Pons (tissue), 1 donor: ENCODE measurements at places on chromosomes 3 and 15.
A peak's percentile ranks its signal among the peaks of the same experiment; 100 is the strongest.

GRCh38 chr15:67882487-67883233, 42.8 kb upstream of the RNU6-1 start:
- peak; percentile 68 for DNase-seq

DNA sequence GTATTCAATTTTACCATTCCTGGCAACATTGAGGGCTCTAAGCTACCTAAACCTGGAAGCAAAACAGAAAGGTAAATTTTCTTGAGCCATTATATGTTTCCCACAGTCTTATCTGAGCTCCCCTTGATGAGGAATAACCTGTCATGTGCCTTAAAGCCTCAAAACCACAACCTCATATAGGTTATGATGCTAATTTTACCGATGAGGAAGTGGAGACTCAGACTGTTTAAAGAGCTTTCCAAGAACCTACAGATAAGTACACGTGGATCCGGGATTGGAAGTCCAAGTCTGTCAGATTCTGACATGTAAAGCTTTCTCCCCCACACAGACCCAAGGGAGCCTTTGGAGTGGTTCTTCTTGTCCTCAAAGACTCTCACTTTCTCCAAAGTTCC, 140.5 kb downstream of the SEMA6D start:
- no peak for DNase-seq

GRCh38 chr3:119098619-119099222, 47.2 kb upstream of the TEX55 start:
- DNase-seq, result peak; percentile 55

DNA sequence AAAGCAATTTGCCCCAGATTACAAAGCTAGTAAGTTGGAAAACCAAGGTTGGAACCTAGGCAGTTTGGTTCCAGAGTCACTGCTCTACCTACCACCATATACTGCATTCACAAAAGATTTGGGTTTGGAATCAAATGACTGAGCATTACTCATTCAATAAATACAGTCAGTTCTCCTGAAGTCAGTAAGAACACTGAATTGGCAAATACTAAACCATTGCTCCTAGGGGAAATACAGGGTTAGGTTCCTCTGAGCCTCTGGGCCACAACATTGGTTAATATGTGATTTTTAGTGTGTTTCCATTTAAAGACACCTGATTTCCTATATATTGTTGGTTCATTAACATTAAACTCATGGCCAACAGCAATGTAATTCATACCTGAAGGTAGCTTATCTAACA, 2.1 kb upstream of the EIF5A2 start:
- DNase-seq, result no peak

DNA sequence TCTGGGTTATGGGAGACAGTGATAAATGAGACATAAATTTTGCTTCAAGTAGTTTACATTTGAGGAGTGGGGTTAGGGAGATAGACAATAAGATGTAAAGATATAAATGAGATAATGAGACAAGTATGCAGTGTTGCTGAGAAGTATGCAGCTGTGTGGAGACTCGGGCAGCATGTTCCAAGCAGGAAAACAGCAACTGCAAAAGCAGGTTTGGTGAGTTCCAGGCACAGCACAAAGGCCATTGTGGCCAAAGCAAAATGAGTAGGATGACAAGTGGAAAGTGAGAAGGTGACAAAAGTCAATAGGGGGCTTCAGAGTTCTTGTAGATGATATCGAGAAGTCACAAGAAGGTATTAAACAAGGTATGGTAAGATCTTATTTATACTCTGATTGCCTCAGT, 259.1 kb upstream of the PEX5L start:
- no peak for DNase-seq

GRCh38 chr15:76575274-76575673, 238.7 kb downstream of the ISL2 start:
- no peak for DNase-seq

- no peak for DNase-seq
Measured at GRCh38 chr3:77189684-77190083, 149.8 kb downstream of the ROBO2 start.

DNA sequence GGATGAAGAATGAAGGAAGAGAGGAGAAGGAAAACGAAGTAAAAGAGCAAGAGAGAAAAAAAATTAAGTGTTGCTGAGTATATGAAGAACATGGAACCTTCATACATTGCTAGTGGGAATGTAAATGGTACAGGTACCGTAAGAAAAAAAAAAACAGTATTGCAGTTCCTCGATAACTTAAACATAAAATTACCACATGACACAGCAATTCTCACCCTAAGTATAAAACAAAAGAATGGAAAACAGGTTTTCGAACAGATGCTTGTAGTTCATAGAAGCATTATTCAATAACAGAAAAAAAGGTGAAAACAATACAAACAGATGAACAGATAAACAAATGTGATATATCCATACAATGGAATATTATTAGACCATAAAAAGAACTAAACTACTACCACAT, 51.6 kb downstream of the SENP7 start:
- DNase-seq, result no peak

- no peak for DNase-seq
Measured at GRCh38 chr15:56783156-56783856, 50.0 kb upstream of the ZNF280D start.

DNA sequence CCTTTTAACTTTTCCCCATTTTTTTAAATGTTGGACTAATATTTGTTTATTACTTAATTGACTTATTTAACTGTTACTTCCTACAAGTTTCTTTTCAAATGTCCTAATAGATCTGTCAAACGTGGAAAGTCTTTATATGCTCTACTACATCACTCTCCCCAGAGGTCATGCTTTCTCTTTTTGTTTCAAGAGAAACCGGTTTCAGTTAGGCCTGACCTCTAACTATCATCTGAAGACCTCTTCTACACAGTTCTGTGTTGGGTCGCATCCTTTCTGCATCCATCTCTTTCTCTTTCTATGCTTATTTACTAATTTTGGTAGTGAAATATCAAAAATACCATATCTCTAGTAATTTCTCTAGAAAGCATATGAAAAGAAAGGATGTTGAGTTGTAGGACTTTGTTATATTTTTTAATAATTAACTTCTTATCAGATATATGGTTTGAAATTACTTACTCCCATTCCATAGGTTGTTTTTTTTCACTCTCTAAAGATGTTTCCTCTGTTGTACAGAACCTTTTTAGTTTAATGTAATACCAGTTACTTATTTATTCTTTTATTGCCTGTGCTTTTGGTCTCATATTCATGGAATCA, 781.2 kb upstream of the ARPP21 start:
- no peak for DNase-seq

DNA sequence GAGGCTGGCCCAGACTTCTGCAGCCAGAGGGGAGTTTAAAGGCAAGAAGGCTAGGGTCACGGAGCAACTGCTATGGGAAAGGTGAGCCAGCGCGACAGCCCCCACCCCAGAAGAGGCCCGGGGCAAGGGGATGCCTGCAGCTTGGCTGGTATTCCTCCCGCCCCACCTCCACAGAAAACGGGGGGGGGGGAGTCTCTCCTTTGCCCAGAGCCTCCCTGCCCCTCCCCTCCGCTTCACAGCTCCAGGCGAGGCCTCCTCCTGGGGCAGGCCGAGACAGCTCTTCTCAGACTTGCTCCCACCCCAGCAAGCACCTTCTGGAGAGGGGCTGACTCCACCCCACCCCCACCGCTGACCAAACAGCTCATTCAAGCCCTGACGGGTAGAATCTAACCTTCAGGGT, 13.4 kb downstream of the ANP32A start:
- no peak for DNase-seq

GRCh38 chr15:73282567-73283365, 86.0 kb downstream of the HCN4 start:
- DNase-seq, result no peak
